Osteoblast (primary cell): ENCODE measurements at places on chromosomes 6 and 20. TPM values are rescaled to one million over a fixed set of nuclear protein-coding genes. Genes with fewer than 3 reads are reported as not detected.

Gene EFCAB8
- total RNA-seq, result 1.4 TPM in 1 of 2 replicates, not detected in the other

Gene ERMARD
- 21.4 and 23.3 TPM in 2 replicates for total RNA-seq

Gene DUSP15
- 1.2 and 1.4 TPM in 2 replicates for total RNA-seq

Gene ZBTB46
- total RNA-seq, result under 0.01 and 0.36 TPM in 2 replicates

Gene SAMD3
- 0.72 and 3.5 TPM in 2 replicates for total RNA-seq

Gene OPN5
- under 0.01 TPM in 1 of 2 replicates, not detected in the other for total RNA-seq

Gene MLIP
- total RNA-seq, result 0.29 and 0.36 TPM in 2 replicates

Gene TREML1
- total RNA-seq, result not detected in 2 replicates

Gene ZNF391
- 2.5 and 4.1 TPM in 2 replicates for total RNA-seq

Gene ERVFRD-1
- total RNA-seq, result not detected in 2 replicates

Gene METTL24
- total RNA-seq, result 0.29 and 0.36 TPM in 2 replicates

Gene RNF146
- 56.8 and 60.4 TPM in 2 replicates for total RNA-seq

Gene RSPO3
- total RNA-seq, result 1.8 and 2.4 TPM in 2 replicates

Gene CAGE1
- under 0.01 TPM in 2 replicates for total RNA-seq

Gene RIMS1
- 8.3 and 13.4 TPM in 2 replicates for total RNA-seq

Gene SLC22A16
- total RNA-seq, result 0.36 TPM in 1 of 2 replicates, not detected in the other

Gene HLA-DQB2
- total RNA-seq, result not detected in 2 replicates

Gene CLIC5
- not detected in 2 replicates for total RNA-seq

Gene KIF25
- total RNA-seq, result not detected in 2 replicates

Gene ANKEF1
- total RNA-seq, result 2.1 and 2.5 TPM in 2 replicates

Gene CUL7
- total RNA-seq, result 46.9 and 48.5 TPM in 2 replicates

Gene CGA
- total RNA-seq, result not detected in 2 replicates

Gene CNR1
- not detected in 2 replicates for total RNA-seq

Gene GDAP1L1
- 0.72 TPM in 1 of 2 replicates, not detected in the other for total RNA-seq

Gene TRIM15
- not detected in 2 replicates for total RNA-seq

Gene CYP21A2
- total RNA-seq, result under 0.01 and 0.72 TPM in 2 replicates

Gene MOXD1
- total RNA-seq, result 17.1 and 19.5 TPM in 2 replicates

Gene TREML2
- not detected in 2 replicates for total RNA-seq

Gene EBF4
- under 0.01 and 0.29 TPM in 2 replicates for total RNA-seq
